ENCODE measurements at places on chromosomes 1 and 21.

DNA sequence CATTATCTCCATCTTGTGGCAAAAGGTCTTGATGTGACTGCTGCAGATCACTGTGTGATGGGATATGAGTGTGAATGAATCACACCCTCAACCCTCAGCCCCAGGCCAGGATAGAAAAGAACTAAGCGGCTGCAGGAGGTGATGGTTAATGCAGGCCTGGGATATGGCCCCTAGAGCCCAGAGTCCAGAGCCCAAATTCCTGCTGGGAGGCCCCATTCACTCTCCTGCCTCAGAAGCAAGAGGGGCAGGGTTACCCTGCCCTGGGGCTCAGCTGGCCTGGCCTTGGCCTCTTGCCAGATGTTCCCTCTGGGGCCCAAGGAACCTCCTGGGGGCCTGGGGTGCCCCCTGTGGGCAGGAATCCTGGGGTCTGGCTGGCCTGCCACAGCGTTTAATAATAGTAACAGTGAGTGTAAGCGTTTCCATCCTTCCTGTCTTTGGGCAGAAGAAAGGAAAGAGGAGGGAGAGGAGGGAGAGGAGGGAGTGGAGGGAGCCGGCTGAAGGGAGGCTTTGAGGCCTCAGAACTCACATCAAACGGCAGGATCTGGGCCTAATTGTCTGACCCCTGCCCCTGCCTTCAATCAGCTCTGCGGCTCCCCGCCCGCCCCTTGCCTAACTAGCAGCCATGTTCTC is 26.2 kb downstream of the DMAP1 start:
- DNase-seq = no peak

DNA sequence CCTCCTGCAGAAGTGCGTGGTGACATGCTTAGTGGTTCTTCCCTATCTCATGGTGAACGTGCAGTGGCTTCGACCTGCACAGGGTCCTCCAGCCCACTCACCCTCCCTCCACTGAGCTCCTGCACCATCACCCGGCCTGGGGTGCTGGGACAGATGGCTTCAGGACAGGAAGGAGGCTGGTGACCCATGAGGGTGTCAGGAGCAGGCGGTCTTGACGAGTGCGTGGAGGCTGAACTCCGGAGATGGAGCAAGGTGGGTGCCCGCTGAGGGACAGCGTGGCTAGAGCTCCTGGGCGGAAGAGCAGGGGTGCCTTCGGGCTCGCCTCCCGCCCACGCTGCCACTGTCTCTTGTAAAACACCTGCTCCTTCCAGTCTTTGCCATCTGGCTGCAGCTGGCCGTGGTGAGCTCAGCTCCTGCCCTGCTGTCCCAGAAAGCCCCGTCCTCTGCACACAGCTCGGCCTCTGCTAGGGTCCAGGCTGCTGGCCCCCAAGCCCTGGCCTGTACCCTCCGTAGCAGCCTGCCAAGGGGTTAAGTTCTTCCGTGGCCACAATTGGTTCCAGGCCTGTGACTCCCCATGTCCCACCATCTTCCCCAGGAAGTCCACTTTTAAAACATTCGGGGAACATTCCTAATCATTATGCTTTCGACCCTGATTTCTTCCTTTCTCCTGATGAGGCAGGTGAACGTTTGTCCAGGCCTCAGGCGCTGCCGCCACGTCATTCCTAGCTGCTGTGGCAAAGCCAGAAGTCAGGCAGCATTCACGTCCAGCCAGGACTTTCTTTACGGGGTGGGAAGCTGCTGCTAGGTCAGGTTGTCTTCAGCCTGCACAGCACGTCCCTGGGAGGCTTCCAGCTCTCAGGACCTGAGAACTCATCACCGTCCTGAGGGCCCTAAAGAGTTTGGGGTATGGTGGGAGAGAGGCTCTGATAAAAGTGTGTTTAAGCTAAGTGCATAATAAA is 8.1 kb downstream of the KRTAP10-1 start:
- DNase-seq = no peak

- no peak for DNase-seq
These were observed 17.9 kb downstream of the CSRP1 start for GRCh38 chr1:201488830-201489589.

- no peak for DNase-seq
These were observed 14.9 kb upstream of the LRRC3 start for GRCh38 chr21:44440241-44441040.

- no peak for DNase-seq
These were observed 19.1 kb upstream of the QSOX1 start for GRCh38 chr1:180135535-180135934.

GRCh38 chr21:26447932-26448475 is 125.1 kb downstream of the CYYR1 start:
- no peak for DNase-seq

DNA sequence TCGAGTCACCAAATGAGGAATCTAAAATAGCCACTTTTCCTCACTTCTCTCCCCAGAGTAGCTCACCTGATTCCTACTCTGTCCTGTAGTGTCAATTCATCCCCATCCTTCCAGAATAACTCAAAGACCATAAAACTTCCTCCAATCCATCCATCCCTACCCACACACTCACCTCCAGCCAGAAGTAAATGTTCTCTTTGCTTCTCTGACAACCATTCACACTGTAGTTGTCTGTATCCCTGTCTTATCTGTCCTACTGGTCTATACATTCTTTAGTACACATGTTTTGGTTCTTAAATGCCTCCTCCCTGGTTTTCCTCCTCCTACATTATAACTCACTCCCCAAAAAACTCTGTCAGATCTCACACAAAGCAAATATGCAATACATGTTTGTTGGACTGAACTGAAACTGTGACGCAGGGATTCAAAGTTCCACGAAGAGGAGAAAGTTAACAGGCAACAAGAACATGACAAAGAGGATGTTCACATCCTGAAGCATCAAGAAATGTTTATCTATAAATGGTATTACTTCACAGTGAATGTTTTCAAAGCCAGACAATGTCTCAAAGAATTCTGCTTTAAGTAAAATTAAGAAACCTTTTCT is 11.0 kb downstream of the TP53BP2 start:
- DNase-seq = no peak

DNA sequence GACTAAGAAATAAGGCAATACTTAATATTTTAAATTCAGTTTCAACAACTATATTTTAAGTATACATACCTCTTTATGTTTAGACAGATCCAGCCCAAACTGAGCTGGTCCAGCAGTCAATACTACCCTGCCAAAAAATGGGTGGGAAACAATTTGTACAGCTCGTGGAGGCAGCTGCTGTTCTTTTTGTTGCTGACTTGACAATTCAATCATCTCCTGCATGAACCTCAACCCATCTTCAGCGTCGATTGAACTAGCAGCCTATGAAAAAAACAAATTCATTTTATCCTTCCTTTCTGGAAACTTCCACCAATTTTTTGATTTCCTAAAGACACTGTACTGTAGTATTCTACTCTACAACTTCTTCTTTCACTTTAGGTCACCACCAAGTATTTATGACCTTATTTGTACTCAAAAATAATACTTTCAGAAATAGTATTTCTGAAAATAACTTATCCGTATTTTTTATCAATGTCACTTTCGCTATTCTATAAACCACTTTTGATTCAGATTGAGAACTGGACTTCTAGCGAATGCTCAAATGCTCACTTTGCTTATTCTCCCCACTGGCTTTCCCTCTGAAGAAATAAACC is 46.5 kb downstream of the EDEM3 start:
- no peak for DNase-seq

DNA sequence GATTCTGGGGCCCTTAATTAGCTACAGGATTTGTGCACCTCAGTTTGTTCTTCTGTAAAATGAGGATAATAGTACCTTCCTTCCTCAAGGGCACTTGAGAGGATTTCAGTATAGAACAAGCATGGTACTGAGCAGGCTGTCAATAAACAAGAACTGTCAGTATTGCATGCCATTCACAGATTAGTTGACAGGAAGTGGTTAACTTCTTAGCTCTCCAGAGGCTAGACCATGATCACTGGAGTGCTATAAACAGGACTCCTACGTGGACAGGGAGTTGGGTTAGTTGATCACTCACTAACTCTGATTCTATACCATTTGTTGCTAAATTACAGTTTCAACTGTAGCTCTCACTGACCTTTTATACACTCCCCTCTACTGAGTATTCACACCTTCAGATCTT is 126.2 kb upstream of the DAB1 start:
- no peak for DNase-seq

DNA sequence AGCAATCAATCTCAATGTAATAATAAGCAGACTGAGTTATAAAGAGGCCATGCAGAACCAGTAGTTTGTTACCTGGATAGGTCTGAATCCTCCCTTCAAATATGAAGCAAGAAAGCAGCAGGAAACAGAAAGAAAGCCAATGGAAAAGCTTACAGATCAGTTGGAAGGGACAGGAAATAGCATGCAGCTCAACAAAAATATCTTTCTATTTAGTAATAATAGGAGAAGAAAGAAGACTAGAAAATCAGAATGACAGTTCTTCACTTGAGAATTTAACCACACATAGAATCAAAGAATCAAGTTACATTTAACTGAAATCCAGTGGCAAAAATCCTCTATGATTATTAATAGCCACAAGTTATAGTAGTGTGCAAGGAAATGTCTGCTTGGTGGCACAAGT is 194.4 kb downstream of the EIF4G3 start:
- no peak for DNase-seq

GRCh38 chr1:151549199-151549598 is 9.1 kb downstream of the TUFT1 start:
- no peak for DNase-seq

DNA sequence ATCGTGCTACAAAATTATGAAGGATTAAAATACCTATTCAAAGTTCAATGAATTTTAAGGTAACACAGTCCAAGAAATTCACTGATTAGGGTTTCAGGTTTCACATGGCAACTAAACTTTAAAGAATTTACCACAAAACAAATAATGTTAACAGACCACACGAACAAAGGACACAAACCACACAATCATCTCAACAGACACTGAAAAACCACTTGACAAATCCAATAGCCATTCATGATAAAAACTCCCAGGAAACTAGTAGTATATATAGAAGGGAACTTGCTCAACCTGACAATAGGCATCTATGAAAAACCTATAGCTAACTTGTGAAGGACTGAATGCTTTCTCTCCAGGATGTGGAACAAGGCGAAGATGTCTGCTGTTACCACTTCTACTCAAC is 21.1 kb upstream of the SH2D5 start:
- peak; percentile 19 for DNase-seq

DNA sequence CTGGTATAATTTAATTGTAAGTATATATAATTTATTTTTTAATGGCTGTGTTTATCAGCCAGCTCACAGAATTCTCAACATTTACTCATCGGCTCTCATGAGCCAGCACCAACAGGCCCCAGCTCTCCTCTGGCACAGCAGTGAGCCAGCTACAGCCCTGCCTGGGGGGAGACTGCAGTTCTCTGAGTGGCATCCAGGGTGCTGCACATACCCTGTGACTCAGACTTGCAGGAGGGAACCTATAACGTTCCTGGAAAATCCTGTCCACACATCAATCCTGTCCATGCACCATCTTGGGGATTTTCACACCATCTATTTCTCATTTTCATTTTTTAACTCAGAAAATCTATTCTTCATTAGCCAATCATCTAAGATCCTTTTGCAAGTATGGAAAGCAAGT is 36.5 kb downstream of the FHAD1 start:
- DNase-seq = no peak

- no peak for DNase-seq
These were observed 167.2 kb upstream of the PDE4B start for GRCh38 chr1:65625528-65625927.

GRCh38 chr1:26530895-26531598 is 1.5 kb downstream of the RPS6KA1 start:
- DNase-seq = peak; percentile 90

DNA sequence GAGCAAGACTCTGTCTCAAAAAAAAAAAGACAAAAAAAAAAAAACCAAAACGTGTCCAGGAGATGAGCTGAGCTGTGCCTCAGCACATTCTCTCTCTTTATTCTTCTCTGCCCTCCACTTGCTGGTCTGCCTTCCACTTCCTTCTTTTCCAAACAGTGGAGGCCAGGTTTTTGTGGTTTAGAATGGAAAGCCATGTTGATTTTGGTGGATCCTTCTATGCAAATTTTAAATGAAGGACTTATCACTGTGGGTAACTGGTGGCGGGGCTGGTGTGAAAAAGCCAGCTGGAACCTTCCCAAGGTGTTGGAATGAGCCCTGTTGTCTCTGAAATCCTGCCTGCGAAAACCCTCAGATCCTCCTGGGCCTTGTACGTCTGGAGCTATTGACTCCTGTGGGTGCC is 61.9 kb downstream of the PTPRU start:
- no peak for DNase-seq

Data from DMS79 (cell line).